ENCODE measurements at places on chromosomes 11 and 22. TPM values are rescaled to one million over a fixed set of nuclear protein-coding genes. Genes with fewer than 3 reads are reported as not detected.

- no peak for DNase-seq
Measured at GRCh38 chr11:47889714-47890441, 41.7 kb upstream of the NUP160 start.

- DNase-seq: no peak
Measured at GRCh38 chr11:43980253-43980652, 37.8 kb downstream of the C11orf96 start.

GRCh38 chr11:548700-549603 lies 11.6 kb downstream of the LMNTD2 start:
- DNase-seq: no peak

Gene SCGB1A1
- polyA plus RNA-seq: 20.9 TPM

- no peak for DNase-seq
Measured at GRCh38 chr22:41263704-41264103, 22.3 kb downstream of the RANGAP1 start.

GRCh38 chr11:99584830-99585229 lies 564.1 kb downstream of the CNTN5 start:
- no peak for DNase-seq
